ENCODE measurements at places on chromosomes 2 and 18.

DNA sequence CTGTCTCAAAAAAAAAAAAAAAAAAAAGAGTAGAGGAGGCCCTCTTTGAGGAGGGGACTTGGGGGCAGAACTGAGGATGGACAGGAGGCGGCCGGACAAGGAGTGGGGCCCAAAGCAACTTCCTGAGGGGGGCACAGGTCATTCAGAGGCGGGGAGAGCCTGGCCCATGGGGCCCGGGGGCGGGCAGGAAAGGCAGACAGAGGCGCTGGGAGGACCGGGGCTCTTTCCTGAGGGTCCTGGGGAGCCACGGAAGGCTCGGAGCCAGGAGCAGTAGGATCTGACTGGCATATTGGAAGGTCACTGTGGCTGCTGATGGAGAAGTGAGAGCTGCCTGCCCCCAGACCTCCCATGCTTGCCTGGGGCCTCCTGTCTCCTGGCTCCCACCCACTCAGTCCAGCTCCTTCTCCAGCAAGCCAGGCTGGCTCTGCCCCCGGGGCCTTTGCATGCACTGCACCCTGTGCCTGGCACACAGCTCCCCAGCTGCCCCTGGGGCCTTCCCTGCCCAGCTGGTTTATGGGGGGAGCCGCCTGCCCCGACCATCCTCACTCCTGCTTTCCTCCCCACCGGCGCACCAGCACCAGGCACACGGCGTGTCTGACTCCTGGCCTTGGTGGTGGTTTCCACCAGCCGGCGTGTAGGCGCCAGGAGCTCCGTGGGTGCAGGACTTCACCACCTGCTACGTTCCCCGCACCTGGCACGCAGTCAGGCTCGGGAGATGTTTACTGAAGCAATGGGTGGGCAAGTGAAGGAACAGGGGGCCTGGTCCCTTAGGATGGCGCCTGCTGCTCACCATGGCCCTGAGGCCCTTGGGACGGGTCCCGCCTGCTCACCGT is 5.6 kb downstream of the ESPNL start:
- DNase-seq = no peak

DNA sequence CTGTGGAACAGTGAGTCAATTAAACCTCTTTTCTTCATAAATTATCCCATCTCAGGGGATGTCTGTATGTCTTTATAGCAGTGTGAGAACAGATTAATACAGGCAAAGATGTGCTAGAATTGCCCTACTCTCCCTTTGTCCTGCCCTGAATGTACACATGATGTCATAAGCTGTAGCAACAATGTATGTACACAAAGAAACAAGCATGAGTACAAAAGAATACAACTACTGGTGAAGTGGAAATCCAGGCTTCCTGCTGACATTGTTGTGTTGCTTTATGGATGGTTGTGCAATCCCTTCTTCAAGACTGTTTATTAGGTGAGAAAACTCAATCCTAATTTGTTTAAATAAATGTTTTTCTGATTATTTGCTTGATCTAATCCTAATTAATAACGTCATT is 446.6 kb downstream of the DSC3 start:
- DNase-seq = no peak

- no peak for DNase-seq
Measured at GRCh38 chr2:189551808-189552207, 28.8 kb downstream of the SLC40A1 start.

DNA sequence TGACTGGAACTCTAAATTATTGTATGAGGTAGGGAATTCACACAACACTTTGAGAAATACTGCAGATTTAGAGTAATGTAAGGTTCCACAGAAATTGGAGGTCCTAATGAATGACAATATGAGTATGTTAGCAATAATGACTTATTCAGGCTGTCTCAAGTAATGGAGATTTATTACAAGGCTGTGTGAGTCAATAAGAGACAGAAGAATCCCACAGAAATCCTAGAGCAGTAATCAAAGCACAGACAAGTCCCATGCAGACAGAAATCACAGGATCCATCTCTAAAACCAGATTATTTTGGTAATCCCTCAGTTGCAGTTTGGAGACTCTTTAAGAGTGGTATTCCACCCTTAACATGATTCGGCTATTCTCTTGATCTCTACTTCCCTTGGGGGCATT is 83.6 kb downstream of the FAM161A start:
- DNase-seq = no peak

- DNase-seq = no peak
Measured at GRCh38 chr2:186946896-186947467, 98.0 kb upstream of the ZSWIM2 start.

DNA sequence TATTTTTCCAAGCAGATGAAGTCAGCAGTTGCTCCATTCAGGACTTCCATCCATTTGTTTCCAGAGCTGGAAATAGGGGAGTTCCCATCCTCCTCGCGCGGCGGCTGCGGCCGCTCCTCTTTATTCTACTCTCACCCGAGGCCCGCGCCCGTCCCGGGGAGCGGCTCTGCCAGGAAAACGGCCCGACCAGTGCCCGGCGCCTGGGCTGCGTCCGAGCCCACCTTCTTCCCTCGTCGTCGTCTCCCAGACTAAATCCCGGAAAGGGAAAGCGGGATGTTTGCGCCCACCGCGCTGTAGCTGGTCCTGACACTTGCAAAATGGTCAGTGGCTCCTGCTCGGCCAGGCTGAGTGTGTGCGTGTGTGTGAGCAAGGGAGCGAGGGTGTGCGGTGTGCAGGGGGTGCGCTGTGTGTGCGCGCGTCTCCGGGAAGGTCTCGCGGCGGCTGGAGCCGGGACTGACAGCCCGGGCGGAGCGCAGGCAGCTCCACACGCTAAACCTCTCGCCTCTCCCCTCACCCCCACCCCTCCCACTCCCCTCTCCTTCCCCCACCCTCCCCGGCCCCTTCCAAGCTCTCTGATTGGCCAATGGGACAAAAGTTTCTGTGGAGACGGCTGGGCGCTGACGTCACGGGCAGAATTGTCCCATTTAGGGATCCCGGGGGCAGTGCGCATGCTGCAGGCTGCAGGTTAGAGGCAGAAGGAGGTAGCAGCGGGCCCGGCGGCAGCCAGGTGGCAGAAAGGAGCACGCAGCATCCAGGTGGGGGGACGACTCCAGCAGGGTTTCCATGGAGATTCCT is at the start of gene NOL4:
Gene NOL4 (minus strand): TSS at position 491 of the 795 bp plus-strand sequence. CDS start 1,660 bp downstream, outside the sequence.
- no peak for DNase-seq

- DNase-seq = no peak
Measured at GRCh38 chr18:8868276-8868675, 162.9 kb downstream of the MTCL1 start.

- no peak for DNase-seq
Measured at GRCh38 chr2:184628051-184628450, 29.7 kb downstream of the ZNF804A start.

DNA sequence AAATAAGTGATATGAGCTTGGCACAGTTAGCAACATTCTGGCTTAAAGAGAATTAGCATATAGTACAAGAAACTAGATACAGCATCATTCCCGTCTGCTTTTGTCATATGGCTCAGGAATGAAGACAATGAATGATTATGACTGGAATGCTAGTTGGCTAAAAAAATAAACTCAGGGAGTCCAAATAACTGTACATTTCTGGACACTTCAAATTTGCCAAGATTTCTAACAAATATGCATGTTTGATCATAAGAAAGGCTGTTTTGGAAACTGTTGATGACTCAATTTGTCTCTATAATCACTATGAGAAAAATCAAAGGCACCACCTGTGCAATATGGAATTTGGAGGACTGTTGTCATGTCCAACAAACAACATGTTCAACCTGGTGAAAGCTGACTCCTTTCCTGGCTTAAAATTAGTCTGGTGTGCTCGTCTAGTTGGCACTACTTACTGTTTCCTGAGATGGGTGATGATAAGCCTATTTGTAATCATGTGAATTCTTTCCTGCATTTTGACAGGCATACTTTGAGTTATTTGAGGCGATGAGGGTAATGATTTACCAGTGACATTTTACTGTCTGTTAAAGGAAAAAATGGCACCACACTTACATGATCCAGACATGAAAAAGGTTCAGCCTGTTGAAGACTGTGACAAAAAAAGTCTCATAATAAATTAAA is 133.9 kb upstream of the CDH20 start:
- no peak for DNase-seq

- no peak for DNase-seq
Measured at GRCh38 chr2:15177103-15177502, 384.0 kb downstream of the NBAS start.

DNA sequence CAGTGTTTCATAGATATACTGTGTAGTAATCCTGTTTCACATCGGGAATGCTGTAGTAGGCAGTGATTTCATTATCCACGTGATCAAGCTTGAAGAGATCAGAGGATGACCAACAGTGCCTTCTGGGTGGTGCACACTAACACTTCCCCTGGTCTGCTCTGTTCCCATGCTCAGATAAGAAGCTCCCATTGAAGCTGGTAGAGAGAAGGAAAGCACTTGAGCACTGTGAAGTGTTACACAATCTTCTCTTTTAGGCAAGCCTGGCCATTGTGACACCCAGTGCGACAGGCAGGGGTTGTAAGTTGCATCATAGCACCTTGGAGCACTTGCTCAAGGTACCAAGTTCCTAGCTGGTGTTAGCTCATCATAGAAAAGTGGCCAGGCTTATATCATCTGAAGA is 30.6 kb upstream of the GPD2 start:
- DNase-seq = no peak

GRCh38 chr2:232569541-232569940 is 19.1 kb downstream of the EIF4E2 start:
- DNase-seq = no peak

DNA sequence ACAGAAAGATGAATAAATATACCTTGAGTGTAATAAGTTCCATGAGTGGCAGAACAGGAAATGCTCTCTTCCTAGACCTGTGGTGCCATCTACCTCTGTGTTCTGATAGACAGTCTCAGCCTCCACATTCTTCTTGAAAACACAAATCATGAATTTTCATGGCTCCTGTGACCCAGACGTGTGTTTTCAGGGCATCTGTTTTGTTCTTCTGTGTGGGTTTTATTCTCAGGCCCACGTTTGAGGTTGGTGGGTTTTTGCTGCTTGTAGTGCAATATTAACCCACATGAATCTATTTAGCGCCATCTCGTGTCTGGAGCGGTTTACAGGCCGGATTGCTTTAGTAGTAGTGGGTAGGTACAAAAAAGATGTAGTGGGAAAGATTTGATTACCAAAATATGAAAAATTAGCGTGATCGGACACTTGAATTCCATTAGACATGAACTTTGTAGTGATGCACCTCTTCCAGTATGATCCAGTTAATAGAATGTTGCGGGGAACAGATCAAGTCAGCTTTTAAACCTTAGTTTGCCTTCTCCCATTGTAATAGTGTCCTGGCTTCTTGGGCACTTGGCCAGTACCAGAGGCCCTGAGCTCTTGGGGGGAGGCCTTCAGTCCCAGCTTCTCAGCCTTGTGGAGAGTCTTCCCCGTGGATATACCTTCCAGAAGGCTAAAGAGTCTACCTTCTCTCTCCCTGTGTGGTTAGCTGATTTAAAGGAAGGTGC is 256.5 kb downstream of the TPGS2 start:
- DNase-seq = peak; percentile 60

DNA sequence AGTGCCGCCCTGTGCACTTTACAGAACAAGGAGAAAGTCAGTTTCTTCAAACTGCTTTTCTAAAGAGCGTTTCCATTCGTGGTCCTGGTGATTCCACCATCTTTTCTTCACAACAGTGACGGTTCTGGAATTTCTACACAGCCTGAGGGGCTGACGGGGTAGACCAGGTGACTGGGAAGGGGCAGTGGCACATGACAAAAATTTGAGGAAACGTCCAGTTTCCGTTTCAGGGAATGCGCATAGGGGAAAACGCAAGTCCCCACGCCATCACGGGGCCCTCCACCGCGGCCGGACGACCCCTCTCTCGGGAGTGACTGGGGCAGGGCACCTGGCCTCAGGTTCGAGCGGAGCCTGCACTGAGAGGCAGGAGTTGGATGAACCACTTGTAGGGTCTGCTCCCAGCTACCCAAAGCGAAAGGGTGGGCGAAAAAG is 980 bp upstream of the SPTBN1 start:
- DNase-seq = no peak

GRCh38 chr2:219281588-219281987 is 2.4 kb downstream of the DNAJB2 start:
- no peak for DNase-seq

DNA sequence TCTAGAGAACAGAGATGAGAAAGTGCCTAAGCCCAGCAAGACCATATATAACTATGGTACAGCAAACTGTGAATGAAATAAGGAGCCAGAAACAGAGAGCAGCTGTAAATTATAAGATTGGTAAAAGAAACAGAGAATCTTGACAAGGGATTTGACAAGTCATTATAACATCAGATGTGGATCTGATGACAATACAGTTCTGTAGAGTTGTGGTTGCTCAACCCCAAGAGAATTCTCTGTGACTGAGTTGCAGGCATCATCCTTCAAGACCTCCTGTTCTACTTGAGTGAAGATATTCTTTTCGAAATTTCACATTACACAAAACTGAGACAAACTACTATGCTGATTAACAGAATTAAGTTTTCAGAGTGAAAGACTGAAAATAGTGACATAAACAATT is 343.1 kb upstream of the SLC39A10 start:
- DNase-seq = no peak

GRCh38 chr2:63050334-63051041 is at the start of gene OTX1:
OTX1 (plus strand) TSS chr2:63050830; CDS start chr2:63052991, 2,161 bp downstream.
- peak; percentile 71 for DNase-seq

GRCh38 chr2:195861821-195862220 is 204.8 kb downstream of the SLC39A10 start:
- no peak for DNase-seq

GRCh38 chr2:146982393-146982846 is 862.4 kb upstream of the ACVR2A start:
- DNase-seq = no peak

GRCh38 chr2:44290261-44290660 is 15.0 kb downstream of the SLC3A1 start:
- DNase-seq = no peak

GRCh38 chr2:126663184-126663963 is 7.4 kb downstream of the GYPC start:
- DNase-seq = no peak

DNA sequence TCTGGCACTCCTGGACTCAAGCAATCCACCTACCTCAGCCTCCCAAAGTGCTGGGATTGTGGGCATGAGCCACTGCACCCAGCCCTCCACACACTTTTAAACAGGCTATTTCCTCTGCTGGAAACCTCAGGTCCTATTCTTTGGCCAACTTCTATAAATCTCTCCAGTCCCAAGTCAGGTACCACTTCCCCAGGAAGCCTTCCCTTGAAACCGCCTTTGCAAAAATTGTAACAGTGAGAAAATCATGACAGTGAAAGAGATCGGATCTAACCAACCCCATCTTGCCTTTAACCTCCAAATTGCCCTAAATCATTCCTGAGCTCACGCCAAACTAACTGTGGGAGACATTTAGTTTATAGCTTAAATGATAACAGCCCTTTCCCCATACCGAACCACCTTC is 67.3 kb upstream of the CABLES1 start:
- DNase-seq = no peak

- DNase-seq = no peak
Measured at GRCh38 chr18:23422751-23423418, 30.2 kb upstream of the RIOK3 start.

DNA sequence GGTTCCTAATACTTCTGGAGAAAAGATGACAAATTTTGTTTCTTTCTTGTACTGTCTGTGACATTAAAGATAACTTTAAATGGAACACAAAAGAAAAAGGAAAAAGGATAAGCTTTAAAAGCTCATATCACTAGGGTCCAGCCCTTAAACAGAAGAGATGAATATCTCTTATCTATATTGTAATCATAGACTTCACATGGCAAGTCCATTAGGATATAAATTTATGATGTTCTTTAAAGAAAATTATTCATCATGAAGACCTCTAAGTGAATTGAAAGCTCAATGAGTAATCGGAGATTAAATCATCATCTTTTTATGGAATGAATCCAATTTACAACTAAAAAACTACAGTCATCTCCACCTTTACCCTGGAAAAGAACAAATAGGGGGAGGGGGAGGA is 111.6 kb upstream of the SATB2 start:
- no peak for DNase-seq
